Fibroblast of gingiva (primary cell): ENCODE measurements at places on chromosomes 3 and 15.

- DNase-seq, result peak; percentile 49
These were observed 60.3 kb downstream of the MAP6D1 start for GRCh38 chr3:183764847-183765731.

- DNase-seq, result peak; percentile 72
These were observed 64.2 kb upstream of the CMSS1 start for GRCh38 chr3:99753268-99753975.

DNA sequence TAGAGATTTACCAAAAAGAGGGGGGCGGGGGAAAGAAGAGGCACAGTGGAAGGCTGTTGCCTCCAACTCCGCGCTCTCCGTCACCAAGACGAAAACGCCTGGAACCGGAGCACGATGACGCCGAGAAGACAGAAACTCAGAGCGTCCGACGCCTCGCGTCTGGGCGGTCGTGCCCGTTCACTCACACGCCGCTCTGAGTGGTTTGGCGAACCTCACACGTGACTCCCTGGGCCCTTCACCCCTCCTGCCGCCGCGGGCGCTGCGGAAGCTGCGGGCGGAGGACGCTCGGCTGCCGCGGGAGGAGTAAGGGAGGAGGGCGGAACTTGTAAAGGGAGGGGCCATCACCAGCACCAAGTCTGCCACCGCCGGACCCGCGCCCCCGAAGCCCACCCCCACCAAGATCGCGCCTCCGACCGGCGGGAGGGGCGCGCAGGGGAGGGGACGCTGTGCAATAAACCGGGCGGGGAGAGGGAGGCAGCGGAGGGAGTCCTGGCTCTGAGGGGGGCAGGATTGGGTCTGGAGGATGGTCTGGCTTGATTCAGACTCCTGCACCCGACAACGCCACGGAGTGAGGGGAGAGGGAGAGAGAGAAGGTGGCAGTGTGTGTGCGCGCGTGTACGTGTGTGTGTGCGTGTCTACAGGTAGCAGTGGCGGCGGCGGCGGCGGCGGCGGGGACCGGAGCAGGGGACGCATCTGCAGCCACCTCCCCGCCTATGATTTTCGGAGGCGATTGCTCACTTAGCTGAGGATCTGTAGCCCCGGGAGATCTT, 1.9 kb upstream of the NLGN1 start:
- DNase-seq, result peak; percentile 87

DNA sequence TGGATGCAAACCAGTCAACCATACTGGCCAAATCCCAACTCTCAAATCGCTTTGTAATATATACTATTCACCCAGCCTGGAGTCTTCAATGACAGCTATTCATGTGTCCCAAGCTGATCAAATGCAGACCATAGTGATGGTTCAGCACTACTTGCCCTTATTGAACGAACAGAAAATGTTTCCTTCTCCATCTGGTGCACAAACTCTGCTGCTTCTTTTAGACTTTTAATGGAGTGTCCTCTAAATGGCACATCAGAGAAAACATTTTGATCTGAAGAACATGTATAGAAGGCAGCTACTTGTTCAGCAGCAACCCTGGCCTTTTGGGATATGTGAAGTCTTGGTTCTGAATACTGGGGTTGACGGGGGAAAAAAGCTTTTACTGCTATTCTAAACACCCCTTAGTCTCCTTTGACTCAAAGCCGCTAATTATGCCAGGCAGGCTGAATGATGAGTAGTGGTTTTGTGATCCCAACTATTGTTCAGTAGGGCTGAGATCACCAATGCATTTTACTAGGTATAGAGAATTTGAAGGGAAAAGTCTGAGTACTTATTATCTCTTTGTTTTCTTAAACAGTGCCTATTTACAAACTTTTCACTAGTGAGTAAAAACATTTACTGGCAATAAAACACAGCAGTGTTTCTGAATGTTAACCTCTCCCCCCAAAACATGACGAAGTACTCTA, 781.2 kb downstream of the ROBO1 start:
- DNase-seq, result no peak

DNA sequence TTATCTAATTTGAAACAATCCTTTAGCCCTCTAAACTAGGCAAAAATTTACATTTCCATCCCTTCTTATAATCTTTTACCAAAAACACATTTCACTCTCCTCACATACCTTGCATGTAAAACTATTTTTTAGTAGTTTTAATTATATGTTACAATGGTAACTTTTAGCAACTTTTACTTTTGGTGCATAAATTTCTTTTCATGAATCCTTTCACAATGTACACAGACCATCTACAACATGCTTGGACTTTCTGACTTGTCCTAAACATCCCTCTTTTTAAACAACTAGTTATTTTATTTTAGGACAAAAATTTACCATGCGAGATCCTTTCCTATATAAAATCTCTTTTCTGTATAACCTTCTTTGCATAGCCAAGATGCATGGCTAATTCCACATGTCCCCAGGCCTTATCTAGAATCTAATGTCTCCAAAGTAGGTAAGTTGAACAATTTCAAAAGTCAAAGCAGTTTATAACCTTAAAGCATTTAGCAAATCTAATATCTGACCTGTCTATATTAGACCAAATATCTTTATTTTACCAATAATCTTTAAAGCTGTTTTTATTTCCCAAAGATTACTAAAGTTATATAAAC, 14.4 kb upstream of the ALDH1L1 start:
- DNase-seq, result no peak

GRCh38 chr3:107975529-107976201, 115.2 kb downstream of the CD47 start:
- no peak for DNase-seq

DNA sequence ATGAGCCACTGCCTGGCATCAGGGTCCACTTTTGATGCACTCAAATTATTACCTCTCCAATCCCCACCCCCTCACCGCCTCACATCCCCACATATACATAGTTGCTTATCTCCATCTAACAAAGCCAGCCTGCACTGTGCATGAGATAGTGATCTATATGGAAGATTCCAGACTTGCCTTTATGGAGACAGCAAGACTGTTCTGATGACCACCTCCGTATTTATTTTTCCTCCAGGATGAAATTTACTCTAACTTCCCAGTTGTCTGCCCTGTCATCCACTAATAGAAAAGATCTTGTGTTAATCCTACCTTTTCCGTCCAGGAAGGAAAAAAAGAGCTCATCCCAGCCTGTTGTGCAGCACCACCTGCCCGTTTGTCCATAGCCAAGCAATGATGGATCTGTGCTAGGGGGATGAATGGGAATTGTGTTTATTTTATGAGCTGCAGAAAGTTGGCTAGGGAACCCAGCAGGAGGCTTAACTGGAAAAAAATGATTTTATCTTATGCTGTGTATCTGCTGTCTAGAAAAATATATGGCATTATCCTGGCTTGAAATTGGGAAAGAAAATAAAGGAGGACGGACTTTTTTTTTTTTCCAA, 114.5 kb downstream of the CD47 start:
- no peak for DNase-seq

DNA sequence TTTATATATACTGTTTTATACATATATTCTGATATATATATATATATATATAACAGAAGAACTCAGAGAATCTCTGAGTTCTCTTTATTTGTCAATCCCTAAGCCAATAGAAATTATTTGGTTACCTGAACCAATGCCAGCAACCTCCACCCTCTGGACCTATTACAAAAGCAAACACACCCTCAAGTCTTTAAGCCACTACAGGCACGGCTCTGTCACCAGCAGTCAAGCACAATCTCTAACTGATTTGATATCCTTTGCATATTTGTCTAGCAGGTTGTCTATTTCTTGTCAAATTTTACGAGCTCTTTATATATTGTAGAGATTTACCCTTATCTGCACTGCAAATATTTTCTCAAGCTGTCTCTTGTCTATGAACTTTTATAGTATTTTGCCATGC, 66.6 kb upstream of the TOPAZ1 start:
- no peak for DNase-seq

DNA sequence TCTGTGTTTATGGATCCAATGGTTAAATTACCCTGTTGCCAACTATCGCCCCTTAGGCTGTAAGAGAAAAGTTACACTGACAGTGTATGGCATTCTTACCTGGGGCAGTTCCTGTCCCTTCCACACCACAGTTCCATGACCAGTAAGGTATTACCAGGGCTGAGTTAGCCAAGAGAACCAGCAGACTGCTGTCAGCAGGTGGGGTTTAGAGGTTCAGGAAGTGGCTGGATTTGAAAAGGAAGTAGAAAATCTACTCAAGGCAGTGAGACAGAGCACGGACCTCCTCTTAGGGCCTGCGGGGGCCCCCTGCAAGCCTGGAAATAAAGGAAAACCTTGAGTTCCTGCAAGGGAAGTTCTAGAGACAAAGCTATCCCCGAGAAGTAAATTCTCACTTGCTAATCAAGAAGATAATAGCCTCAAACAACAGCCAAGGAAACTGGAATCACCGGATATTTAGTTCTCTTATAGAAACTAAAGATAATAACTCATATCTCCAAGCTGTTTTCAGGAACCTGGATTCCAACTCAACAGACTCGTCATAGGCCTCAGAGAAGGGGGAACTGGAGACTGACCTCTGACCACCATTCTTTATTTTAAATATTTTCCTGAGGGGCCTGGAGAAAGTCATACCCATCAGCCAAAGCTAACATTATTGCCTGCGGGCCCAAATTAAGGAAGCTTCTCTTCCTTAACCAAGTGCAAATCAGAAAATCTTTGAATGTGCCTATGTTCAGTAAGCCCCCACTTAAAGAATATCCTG, 161.7 kb downstream of the ANXA2 start:
- DNase-seq, result no peak

DNA sequence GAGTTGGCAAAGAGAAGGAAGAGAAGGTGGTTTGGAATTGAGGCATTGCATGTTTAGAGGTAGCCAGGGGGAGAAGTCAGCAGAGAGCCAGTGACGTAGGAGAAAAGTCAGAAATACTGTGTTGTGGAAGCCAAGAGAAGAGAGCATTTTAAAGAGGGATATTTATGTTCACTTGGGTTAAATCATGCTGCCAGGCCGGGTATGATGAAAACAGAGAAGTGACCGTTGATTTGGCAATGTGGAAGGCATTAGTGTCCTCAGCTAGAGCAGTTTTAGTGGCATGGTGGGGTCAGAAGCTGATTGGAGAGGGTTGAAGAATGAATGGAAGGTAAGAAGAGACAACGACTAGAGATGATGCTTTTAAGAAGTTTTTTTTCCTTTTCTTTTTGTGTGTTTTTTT, 24.5 kb downstream of the RASA2 start:
- no peak for DNase-seq

DNA sequence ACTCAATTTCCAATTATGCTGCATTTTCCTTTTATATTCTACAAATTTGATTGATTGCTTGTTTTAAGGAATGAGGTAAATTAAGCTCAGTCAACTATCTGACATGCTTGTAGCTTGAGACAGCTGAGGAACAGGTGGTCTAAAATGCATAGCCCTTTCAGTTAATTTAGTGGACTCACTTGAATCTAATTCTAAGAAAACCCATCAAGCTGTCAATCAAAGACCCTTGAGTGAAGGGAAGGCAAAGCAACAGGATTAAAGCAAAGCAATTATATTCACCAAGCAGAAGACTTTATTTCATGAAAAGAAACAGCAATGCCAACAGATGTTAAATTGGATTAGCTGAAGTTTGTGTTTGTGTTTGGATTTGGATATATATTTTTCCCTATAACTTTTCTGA, 228.5 kb downstream of the ARPP21 start:
- DNase-seq, result no peak

DNA sequence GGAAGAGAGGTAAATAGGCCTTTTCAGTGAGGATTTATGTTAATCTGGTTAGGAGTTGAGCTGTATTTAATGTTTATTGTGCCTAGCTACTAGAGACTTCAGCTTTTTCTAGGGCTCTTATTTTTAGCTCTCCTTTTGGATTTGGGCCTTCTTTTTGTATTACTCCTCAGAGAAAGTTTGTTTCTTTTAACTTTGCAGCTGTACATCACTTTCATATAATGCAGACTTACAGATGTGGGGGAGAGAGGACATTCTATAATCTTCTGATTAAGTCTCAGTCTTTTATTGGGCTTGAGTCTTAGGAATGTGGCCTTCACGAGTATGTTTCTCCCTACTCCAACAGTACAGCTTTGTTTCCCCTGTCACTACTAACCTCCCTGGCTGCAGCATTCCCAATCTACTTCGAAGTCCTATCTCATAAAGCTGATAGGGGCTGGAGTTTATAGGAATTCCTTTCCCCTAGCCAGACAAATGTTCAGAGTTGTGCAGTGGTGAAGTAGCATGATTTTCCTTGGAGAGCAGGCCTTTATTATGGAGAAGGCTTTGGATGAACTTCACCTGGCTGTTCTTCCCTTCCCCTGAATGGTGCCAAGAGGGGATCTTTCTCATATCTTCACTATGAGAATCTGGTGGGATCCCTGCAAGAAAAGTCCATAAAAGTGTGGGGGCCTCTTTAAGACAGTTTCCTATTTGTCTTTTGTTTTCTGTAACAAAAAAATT, 82.2 kb upstream of the CBLB start:
- no peak for DNase-seq

- DNase-seq, result no peak
These were observed 4.0 kb downstream of the LMCD1 start for GRCh38 chr3:8505621-8506020.

DNA sequence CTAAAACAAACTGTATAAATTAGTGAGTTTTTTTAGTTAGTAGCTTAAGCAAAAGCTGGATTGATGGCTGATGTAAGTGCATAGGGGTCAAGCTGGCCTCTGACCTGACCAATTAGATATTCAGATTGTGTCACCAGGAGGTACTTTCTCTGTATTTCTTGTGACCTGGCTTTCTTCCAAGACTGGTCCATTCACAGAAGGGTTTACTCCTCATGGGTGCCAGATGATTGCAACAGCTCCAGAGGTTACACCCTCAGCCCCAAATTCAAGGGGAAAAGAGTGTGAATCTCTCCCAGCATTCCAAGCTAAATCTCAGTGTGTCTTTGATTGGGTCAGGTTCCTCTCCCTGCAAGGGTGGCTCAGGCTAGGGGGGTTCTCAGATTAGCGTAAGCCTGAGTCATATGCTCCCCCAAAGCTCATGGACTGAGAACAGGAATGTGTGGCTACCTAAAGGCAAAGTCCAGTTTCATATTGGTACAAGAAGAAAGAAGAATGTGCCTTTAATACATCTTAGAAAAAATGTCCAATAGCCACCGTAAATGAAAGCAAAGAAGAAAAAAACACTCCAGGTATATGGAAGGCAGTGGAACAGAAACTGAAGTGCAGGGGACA, 16.5 kb downstream of the PML start:
- peak; percentile 67 for DNase-seq

DNA sequence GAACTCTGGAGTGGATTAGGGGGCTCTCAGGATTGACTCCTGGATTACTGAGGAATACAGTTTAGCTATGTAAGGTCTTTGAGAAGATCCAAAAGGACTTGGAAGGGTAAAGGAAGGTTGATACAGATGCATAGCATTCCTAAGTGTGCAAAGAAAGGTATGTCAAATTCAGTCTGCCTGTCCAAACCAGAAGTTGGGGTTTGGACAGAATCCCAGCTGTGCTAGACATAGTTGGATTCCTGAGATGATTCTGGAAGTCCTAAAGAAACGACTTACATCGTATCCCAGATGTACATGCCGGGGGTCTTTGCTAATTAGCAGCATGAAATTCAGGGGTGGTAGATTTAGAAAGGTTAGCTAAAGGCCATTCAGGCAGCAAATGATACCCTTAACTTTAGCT, 97.7 kb upstream of the TSPAN3 start:
- DNase-seq, result no peak

- DNase-seq, result peak; percentile 52
These were observed 8.6 kb upstream of the NR2F2 start for GRCh38 chr15:96321639-96322535.

GRCh38 chr3:117243657-117244056, 534.1 kb downstream of the TUSC7 start:
- no peak for DNase-seq

GRCh38 chr3:94596887-94597566, 534.2 kb downstream of the NSUN3 start:
- DNase-seq, result no peak
